ENCODE measurements at places on chromosomes 12 and 14.

DNA sequence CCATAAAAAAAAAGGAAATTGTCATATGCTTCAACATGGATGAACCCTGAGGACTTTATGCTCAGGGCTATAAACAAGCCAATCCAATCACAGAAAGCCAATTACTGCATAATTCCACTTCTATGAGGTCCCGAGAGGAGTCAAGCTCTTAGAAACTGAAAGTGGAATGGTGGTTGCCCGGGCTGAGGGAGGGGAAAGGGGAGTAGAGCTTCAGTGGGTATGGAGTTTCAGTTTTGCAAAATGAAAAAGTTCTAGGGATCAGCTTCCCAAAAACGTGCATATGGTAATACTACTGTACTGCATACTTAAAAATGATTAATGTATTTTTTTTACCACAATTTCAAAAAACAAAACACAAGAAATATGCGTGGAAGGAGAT is 52.0 kb downstream of the RNF34 start:
- H3K27me3 ChIP-seq, result no peaks in the 10 kb centered on the region
- peaks cover 9% of the 10 kb centered on the region for H3K4me1 ChIP-seq
- no peak for DNase-seq
- H3K27ac ChIP-seq, result peak overlapping the region; percentile 43
- no peak overlapping the region for H3K4me3 ChIP-seq
- no peaks in the 10 kb centered on the region for H3K36me3 ChIP-seq

- peak; percentile 63 for DNase-seq
- no peaks in the 10 kb centered on the region for H3K36me3 ChIP-seq
- peaks cover 37% of the 10 kb centered on the region for H3K4me1 ChIP-seq
- H3K4me3 ChIP-seq, result peak overlapping the region; percentile 22
These were observed 85.3 kb downstream of the SAMD4A start for GRCh38 chr14:54652188-54652587.

DNA sequence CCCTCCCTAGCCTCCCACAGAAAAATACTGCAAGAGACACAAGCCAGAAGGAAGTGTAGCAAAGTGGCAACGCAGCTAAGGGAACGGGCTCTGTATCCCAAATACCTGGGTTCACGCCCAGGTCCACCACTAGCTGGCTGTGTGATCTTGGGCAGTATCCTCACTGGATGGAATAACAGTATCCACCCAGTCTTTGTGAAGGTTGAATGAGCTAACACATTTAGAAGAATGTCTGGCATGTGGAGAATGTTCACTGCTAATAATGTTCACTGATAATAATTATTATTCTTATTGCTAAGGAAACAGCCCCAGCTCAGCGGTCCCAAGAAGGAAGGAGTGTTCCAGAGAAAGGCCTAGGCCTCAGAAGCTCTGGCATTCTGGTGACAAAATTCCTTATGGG is 70.9 kb downstream of the VWF start:
- peak overlapping the region; percentile 60 for H3K27ac ChIP-seq

- peak; percentile 23 for DNase-seq
- no peaks in the 10 kb centered on the region for H3K27me3 ChIP-seq
- H3K4me1 ChIP-seq, result no peaks in the 10 kb centered on the region
- H3K36me3 ChIP-seq, result no peaks in the 10 kb centered on the region
These were observed 60.2 kb upstream of the FERMT2 start for GRCh38 chr14:53011053-53011462.

- no peak overlapping the region for H3K4me3 ChIP-seq
- H3K27ac ChIP-seq, result no peak overlapping the region
- no peak for DNase-seq
- no peaks in the 10 kb centered on the region for H3K27me3 ChIP-seq
- no peaks in the 10 kb centered on the region for H3K4me1 ChIP-seq
- H3K36me3 ChIP-seq, result no peaks in the 10 kb centered on the region
These were observed 1.1 kb downstream of the IFNG start for GRCh38 chr12:68158432-68158831.

Data from kidney (tissue), 22 donors.